ENCODE measurements at places on chromosomes 5 and 9.
A peak's percentile ranks its signal among the peaks of the same experiment; 100 is the strongest.

DNA sequence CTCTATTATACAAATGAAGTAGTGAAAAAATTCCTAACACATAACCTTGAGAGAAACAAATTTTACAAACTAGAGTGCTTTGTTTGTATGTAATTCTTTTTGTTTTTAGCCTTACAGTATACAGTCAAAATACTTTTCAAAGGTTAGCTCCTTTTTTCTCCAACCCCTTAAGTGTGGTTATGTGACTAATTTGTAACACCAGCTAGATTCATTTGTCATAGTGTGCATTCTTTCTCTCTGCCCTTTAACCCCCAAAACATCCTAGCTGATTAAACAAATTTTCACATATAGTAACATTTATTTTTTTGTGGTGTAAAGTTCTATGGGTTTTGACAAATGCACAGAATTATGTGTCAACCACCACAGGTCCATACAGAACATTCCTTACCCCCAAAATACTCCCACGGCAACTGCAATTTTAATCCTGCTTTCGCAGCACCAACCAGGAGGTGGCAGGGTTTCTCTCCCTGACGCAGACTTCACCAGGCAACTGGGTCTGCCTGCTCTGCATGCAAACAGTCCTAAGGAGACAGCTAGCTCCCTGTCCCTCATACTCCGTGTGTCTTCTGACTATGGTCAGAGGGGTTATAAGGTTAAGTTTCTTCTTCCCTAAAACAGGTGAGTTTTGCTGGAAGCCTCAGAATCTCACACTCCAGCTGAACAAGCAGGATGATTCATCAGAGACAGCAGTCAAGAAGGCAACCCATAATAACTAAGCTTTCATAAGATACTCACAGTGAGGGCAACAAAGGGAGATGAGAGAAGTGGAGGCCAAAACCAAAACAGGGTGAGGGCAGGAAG, 44.5 kb upstream of the NR5A1 start:
- peak; percentile 66 for DNase-seq

- no peak for DNase-seq
Observed at GRCh38 chr5:150303660-150304386, 1.1 kb upstream of the ARSI start.

DNA sequence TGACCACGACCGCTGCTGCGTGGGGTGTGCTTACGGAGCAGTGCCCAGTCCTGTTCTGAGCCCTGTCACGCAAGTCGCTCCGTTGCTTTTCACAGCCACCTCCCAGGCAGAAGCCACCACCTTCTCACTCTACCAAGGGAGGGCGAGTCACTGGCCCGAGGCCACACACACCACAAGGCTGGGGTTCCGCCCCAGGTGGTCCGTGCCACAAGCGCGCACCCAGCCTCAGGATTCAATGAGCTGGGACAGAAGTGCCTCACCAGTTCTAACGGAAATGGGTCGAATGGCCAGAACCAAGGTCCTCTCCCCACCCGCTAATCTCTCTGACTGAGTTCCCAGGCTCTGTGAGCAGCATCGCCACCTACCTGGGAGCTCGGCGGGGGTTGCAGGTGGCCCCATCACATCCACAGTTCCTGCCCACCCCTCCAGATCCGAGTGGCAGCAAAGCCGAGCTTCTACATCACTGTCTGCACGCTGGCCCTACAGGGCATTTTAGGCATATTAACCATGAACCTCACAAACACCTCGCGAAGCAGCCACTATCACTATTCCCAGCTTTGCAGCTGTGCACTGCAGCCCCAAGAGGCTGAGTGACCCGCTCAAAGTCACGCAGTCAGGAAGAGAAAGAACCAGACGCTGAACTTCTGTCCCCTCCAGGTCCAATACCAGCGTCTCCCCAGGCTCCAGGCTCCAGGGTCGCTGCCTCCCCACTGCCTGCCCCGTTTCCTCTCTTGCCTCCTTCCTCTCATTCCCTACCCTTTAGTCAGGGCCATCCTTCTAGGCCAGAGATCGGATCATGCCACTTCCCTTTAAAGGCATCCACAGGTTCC, 92.1 kb upstream of the PHYKPL start:
- DNase-seq = no peak

- no peak for DNase-seq
Observed at GRCh38 chr9:70228118-70228517, 30.7 kb upstream of the SMC5 start.

DNA sequence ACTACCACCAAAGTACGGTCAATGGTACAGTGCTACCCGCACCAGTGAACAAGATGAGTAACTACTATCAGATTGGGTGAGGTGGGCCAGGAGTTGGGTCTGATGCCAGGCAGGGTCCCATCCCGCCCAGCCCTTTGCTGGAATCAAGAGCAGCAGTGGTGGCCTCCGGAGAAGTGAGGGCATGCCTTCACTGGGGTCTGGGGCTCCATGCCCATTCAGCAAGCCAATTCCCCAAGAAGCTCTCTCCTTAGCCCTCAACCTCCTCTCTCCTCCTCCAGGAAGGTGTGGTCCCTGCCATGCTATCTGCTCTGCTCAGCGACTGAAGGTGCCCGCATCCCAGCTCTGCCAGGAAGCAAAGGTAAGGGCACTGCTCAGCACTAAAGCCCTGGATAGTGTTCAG, 62.7 kb upstream of the CPLX2 start:
- no peak for DNase-seq

DNA sequence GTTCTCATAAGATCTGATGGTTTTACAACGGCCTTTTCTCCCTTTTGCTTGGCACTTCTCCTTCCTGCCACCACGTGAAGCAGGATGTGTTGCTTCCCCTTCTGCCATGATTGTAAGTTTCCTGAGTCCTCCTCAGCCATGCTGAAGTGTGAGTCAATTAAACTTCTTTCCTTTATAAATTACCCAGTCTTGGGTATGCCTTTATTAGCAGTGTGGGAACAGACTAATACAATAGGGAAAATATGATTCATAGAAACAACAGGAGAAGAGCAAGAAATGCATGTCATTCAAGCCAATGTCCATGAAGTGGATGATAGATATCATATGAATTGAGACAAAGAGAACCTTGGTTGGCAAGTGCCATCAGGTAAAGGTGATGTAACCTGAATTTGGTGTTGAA, 128.3 kb upstream of the HAPLN1 start:
- DNase-seq = no peak

GRCh38 chr9:88418715-88419540, 30.7 kb downstream of the SPIN1 start:
- DNase-seq = no peak

GRCh38 chr5:118616281-118616680, 372.1 kb downstream of the DTWD2 start:
- no peak for DNase-seq

GRCh38 chr5:35771300-35771699, 85.4 kb upstream of the IL7R start:
- no peak for DNase-seq

DNA sequence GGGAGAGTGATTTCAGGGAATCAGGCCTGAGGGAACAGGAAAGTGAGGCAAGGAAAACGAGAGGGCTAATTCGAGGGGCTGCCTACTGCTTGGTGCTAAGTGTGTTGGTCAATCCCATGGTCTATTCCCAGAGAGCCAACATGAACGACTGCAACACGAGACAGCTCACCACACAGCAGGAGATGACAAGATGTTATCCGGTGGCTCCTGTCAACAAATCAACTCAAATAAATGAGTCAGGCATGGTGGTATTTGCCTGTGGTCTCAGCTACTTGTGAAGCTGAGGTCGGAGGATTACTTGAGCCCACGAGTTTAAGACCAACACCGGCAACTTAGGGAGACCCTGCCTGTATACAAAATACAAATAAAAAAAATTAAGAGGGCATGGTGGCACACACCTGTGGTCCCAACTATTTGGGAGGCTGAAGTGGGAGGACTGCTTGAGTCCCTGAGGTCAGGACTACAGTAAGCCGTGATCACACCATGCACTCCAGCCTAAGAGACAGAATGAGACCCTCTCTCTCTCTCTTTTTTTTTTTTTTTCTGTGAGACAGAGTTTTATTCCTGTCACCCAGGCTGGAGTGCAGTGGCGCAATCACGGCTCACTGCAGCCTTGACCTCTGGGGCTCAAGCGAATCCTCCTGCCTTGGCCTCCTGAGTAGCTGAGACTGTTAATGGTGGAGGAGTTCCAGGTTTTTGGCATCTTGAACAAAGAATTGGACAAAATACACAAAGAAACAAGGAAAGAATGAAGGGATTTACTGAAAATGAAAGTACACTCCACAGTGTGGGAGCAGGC, 9.0 kb upstream of the FAF2 start:
- DNase-seq = no peak

DNA sequence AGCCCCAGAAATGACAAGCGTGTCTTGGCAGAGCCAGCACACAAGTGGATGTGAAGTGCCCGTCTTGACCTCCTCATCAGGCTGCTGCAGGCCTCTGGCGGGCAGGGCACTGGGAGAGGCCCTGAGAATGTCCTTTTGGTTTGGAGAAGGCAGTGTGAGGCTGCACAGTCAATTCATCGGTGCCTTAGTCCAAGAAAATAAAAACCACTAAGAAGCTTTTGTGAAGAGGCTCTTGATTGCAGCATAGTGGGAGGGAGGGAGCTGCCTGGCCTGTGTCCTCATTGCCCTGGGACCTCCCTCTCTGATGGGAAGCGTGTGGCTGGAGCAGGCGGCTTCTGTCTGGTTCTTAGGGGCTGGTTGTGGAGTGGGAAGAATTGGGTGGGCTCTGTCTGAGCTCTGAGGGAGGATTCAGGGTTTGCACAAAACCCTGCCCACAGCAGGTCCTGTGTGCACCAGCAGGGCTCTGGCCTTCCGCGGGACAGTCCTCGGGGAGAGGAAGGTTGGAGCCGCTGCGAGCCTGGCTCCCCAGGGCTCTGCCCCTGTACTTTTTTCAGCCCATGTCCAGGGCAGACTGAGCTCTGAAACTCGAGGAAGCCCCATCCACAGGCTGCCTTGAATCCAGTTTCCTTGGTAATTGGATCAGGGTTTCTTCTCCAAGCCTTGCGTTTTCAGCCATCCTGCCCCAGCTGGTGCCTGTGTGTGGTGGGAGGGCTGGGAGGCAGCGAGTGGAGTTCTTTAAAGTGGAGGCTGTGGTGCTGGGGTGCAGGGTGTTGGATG, 1.1 kb downstream of the HRCT1 start:
- peak; percentile 47 for DNase-seq

DNA sequence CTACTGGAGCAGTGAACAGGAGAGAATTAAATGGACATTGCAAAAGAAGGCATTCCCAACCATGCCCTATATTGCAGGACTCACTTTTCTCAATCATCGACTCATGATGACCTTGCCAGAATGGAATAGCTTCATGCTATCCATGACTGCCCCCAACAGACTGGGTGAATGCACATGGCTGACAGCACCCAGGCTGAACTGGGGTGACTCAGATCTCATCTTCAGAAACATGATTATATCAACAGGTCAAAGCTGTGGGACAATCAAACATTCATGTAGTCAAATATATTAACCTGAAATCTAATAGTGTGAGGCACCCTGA, 34.7 kb upstream of the MIER3 start:
- peak; percentile 79 for DNase-seq

GRCh38 chr5:75048457-75048953, 3.9 kb downstream of the GCNT4 start:
- DNase-seq = peak; percentile 11

GRCh38 chr5:168304349-168304748, 12.9 kb downstream of the WWC1 start:
- DNase-seq = no peak

- DNase-seq = no peak
Observed at GRCh38 chr9:37382161-37382981, 40.1 kb upstream of the GRHPR start.

GRCh38 chr9:115910959-115911358, 242.6 kb upstream of the PAPPA start:
- DNase-seq = no peak

DNA sequence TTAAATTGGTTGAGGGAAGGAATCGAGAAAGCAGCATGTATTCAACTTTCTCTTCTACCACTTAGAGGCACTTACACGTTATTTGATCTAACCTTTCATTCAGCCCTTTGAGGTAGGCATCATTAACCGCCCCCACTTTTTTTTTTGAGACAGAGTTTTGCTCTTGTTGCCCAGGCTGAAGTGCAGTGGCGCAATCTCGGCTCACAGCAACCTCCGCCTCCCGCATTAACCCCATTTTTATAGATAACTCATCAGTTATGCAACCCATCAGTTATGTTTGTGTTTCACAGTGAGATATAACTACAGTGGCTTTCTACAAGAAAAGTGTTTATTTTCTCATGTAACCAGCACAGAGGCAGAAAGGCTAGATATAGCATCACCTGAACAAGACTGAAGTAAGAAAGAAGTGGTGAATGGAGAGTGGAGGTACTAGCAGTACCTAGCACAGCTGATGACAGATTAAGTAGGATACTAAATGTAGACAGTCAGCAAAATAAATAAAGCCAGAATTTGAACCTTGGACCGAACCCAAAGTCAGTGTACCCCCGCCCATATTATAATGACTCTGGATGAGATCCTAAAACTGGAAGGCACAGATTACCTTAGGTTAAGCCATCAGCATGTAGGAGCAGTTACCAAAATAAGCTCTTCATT, 91.2 kb downstream of the PJA2 start:
- no peak for DNase-seq

DNA sequence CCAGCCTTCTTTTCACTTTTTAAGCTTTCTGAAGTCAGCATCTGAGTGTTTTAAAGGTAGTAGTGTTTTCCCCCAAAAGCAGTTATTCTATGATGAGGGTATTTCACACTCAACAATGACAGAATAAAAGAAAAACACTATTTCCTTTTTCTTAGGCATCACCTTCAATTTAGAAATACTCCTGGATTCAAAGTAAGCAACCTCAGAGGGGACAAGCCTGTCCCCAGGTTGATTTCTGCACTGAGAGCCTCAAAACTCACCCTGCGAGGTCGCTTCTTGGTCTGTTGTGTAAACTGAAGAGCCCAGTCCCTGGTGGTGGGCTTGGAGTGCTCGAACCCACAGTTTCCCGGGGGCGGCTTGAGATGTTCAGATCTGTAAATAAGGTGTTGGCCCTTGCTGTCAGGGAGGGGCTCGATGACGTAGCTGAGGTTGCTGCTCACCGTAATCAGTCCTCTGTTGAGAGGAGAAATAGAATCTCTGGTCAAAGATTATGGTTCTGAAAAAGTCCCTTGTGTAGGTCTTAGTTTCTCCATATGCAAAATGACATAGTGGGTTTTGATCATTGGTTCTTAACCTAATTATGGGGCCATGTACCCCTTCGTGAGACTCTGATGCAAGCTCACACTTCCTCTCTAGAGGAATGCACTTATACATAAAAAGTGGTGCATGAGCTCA, 55.9 kb downstream of the ADAM19 start:
- no peak for DNase-seq

GRCh38 chr5:150009671-150010387, 9.3 kb downstream of the HMGXB3 start:
- no peak for DNase-seq

DNA sequence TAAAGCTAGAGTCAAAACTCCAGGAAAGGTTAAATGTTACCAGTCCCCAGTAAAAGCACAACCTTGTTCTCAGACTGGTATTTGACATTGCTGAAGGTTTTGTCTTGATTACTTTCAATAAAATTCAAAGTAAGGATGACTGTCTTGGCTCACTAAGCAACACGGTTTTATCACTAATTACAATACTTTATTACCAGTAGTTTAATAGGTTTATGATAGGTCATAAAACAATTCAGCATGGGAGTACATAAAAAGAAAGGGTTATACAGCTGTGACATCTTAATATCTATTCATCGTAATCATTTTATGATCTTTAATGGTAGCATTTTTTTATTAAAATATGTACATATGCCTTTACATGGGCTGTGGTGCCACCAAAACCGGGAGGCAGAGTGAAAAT, 370.7 kb upstream of the IRX2 start:
- DNase-seq = no peak
